Amniotic stem cell (primary cell): ENCODE measurements at places on chromosomes 5 and 9.
A peak's percentile ranks its signal among the peaks of the same experiment; 100 is the strongest.

DNA sequence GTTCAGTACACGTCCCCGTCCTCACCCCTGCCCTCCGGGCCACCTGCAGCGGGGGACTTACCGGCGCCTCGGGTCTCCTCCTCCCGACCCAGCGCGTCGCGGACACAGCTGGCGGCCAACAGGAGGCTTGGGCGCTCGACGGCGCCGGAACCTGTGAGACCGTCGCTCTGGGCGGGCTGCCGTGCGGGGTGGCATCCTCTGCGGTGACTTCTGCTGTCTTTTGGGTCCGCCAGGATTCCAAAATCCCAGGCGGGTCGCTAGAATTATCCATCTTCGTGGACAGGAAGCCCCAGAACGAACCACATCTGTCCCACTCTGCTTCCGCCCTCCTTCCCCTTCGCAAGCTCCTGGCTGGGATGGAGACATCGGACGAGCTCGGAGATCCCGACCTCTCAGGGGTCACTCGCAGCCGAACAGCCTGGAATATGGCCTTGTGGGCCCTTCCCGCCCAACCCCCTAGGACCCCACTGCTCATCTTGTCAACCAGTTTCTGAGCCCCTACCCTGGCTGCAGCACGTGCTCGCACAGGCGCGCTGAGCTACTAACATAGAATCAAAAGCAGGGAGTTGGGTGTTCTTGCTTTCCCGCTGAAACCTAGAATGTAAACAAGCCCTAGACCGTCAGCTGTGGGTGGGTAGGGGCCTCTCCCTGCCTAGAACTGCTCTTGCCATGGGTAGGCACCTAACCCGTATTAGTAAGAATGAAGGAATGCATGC is 947 bp upstream of the MARCHF3 start:
- DNase-seq = no peak

DNA sequence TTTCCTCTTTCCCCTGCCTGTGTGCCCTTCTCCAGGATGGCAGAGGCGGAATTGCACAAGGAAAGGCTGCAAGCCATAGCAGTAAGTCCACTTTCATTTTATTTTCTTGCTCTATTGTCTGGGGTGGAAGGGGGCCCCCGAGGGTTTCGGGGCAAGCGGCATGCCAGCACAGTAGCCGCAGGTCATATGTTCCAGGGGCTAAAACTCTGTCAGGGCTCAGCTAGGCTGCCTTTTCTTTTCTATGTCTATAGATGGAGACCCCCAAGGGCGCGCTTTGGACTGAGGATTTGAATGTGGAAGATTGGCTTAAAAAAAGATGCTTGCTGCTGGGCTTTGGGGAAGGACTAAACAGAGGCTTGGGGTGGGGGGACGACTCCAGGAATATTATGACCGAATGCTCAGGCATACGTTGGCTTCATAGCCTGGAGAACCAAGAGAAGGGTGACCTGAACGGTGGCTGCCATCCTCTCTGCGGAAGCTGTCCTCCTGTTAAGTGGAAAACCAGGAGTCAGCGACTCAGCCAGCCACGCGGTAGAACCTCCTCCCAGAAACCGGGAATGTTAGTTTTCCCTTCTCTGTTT is 545 bp downstream of the PALM2AKAP2 start:
- no peak for DNase-seq

DNA sequence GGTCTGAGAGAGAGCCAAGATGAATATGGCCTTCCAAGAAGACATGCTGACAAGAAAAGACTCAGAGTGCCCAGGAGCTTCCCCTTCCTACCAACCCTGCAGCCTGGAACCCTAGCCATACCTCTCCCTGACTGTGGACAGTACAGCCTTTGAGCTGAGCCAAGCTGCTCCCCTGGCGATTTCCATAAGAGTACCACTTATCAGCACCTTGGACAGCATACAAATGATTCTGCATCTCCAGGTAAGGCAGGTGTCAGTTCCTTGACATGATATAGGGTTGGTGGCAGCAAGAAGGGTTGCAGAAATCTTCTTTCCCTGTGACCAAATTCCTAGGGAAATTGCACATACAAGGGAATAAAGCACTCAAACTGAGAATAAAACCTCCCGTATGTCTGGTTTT is 58.3 kb downstream of the MFAP3 start:
- DNase-seq = no peak

- DNase-seq = no peak
Measured at GRCh38 chr5:88829054-88829453, 53.9 kb downstream of the MEF2C start.

DNA sequence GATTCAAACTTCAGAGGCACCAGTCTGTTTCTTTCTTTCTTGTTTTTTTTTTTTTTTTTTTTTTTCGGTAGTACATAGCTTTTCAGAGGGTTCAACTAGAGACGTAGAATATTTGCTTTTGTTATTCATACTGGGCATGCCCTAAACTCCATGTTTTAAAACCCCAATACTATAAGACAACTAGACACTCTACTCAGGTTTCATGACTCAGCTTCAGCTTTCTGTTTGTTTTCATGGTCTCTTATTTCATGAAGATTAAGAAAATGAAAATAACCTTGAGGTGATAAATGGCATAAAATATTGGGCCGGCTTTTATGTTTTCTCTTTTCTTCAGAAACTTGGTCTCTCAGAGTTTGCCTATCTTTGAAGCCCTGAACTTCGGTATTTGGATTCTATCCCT is 2126.3 kb upstream of the ACO1 start:
- no peak for DNase-seq

DNA sequence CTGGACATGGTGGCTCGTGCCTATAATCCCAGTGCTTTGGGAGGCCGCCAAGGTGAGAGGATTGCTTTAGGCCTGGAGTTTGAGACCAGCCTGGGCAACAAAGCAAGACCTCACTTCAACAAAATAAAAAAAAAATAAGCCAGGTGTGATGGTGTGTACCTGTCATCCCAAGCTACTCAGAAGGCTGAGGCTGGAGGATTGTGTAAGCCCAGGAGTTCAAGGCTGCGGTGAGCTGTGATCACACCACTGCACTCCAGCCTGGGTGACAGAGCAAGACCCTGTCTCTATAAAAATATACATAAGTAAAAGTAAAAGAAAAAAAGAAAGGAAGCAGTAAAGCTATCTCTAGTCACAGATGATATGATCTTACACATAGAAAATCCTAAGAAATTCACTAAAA is 59.5 kb upstream of the SYNPO start:
- no peak for DNase-seq

GRCh38 chr9:127555840-127556820 is 55.9 kb upstream of the STXBP1 start:
- DNase-seq = peak; percentile 94

DNA sequence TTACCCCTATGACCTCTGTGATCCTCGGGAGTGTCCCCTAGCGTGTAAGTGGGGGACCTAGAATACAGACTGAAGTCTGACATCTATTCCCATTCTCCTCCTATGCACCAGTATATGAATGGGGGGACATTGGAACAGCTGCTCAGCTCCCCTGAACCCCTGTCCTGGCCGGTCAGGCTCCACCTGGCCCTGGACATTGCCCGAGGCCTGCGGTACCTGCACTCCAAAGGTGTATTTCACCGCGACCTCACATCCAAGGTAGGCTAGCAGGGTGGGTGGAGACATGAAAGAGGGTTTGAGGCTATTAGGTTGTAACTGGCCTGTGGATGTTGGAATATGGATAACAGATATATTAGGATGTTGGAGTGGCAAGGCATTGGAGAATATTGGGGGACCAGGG is 1.7 kb downstream of the TESK1 start:
- DNase-seq = no peak

DNA sequence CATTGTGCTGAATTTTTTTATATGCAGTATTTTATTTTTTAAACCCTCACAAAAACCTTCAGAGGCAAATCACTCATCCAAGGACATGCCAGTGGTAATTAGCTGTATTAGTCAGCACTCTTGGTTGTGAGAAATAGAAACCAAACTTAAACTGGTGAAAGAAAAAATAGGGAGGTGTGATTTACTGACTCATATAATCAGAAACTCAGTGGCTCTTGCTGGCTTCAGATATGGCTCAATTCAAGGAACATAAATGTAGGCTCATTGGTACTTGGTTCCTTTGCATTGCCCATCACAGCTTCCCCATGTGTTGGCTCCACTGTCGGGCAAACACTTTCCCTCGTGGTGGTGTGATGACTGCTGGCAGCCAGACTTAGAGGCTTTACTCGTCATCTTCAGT is 497.2 kb downstream of the MAT2B start:
- no peak for DNase-seq

DNA sequence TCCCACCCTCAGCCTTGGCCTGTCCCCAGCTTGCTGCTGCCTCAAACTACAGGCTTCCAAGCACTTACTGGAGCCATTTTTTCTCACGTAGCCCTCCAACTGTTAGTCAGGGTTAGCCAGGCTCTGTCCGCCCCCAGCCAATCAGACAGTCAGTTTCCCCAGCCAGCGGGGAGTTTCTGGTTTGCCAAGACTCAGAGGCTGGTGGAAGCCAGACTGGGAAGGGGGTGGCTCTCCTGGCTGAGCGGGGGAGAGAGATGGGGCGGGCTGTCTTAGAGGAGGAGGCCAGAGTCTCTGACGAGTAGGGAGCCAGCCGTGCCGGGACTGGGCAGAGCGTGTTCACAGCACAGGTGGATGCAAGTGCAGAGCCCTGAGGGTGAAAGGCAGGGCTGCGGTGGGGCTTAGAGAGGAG is 15.3 kb downstream of the PROP1 start:
- DNase-seq = no peak

GRCh38 chr5:40436535-40437237 is 243.0 kb upstream of the PTGER4 start:
- DNase-seq = no peak

GRCh38 chr5:9188131-9188530 is 357.7 kb downstream of the SEMA5A start:
- DNase-seq = peak; percentile 60

DNA sequence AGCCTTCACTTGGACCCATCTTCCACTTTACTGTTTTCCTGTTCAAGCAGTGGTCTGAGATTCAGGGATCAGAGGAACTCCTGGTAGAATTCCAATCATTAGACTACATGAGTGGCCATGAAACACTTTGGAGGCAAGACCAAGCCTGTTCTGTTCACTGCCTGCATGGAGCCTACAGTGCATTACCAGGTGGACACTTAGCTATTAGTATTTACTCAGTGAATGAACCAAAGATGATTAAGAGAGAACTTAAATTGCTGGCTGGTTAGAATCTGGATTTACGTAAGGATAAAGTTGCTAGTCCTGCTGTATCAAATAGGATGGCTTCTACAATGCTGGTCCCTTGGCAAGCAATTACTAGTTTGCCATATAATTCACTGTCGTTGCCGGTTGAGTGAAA is 245.5 kb downstream of the ARRDC3 start:
- DNase-seq = no peak
